Muscle of arm (tissue), 14 donors: ENCODE measurements at places on chromosomes 13 and 19. TPM values are rescaled to one million over a fixed set of nuclear protein-coding genes. Genes with fewer than 3 reads are reported as not detected.
A peak's percentile ranks its signal among the peaks of the same experiment; 100 is the strongest.

DNA sequence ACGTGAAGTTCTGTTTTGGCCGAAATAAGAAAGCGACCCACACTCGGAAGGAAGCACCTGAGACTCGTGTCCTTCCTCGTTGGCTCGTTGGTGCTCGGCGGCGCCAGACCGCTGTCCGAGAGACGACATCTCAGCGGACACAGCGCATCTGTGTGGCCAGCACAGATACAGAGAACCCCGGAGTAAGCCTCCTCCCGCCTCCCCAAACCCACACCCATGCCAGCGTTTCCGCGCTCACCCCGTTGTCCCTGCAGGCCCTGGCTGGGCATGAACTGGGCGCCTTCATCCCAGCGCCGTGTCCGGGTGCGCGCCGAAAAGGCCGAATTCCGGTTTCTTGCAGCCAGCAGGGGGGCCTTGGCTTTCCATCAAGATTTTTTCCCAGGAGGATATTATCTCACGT is 127.6 kb downstream of the SOX1 start:
- no peak for DNase-seq

DNA sequence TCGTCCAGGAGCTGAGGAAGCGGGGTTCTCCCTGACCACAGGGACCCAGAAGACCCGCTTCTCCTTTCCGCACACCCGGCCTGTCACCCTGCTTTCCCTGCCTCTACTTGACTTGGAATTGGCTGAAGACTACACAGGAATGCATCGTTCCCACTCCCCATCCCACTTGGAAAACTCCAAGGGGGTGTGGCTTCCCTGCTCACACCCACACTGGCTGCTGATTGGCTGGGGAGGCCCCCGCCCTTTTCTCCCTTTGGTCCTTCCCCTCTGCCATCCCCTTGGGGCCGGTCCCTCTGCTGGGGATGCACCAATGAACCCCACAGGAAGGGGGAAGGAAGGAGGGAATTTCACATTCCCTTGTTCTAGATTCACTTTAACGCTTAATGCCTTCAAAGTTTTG is 18.9 kb downstream of the VASP start:
- peak; percentile 22 for DNase-seq

DNA sequence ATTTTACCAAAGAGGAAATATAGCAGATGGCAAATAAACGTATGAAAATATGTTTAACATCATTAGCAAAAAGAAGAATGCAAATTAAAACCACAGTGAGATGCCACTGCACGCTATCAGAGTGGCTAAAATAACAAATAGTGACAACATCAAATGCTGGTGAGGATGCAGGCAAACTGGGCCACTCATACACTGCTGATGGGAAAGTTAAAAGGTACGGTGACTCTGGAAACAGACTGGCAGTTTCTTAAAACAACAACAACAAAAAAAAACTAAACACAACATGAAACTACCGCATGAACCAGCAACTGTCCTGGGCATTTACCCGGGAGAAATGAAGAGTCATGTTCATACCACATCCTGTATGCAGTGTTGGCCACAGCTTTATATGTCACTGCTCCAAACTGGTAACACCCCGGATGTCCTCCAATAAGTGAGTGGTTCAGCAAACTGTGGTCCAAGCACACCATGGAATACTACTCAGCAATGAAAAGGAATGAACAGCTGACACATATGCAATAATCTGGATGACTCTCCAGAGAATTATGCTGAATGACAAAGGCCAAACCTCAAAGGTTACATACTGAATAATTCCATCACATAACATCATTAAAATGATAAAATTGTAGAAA is 22.3 kb downstream of the EPS15L1 start:
- no peak for DNase-seq

- DNase-seq: no peak
Observed at GRCh38 chr13:99691552-99691951, 190.3 kb downstream of the TM9SF2 start.

DNA sequence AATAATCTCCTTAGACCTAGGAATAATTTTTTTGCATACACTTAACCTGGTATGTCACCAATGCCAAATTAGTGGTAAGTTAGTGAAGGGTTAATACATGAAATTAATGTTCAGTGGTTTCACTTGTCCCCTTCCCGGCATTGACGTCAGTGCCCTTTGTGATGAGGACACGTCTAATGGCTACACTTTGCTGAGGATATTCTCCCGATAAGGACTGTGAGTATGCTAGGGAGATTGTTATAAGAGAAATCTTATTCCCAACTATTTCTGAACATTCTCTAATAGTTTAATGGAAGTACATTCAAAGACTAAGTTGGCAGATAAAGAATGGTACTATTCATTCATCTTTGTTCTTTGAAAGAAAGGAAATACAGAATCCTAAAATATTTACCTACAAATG is 102.4 kb downstream of the TNFRSF19 start:
- no peak for DNase-seq

Gene KCNRG
- polyA plus RNA-seq: 1.1 TPM

- DNase-seq: no peak
Observed at GRCh38 chr19:16370641-16371391, 46.2 kb downstream of the KLF2 start.

GRCh38 chr13:102626928-102627327 is 30.1 kb downstream of the TPP2 start:
- no peak for DNase-seq

Gene NTF4
- polyA plus RNA-seq: 5.7 TPM

Gene EPS8L1
- 2.2 TPM for polyA plus RNA-seq
